ENCODE measurements at places on chromosomes 3 and 15.

- peak; percentile 71 for DNase-seq
Observed at GRCh38 chr3:63863150-63864007, at the start of the genes ATXN7 and THOC7. Gene ATXN7, plus strand, starts transcription at chr3:63863867. Its CDS starts 48,732 bp downstream, at chr3:63912599. Gene THOC7, minus strand, starts transcription at chr3:63863805. Its CDS starts 15 bp downstream, at chr3:63863790.

- DNase-seq, result no peak
Observed at GRCh38 chr3:73552700-73553099, 72.0 kb downstream of the PDZRN3 start.

GRCh38 chr3:187746442-187747281 lies 1.4 kb upstream of the BCL6 start:
- no peak for DNase-seq

GRCh38 chr3:16260046-16260445 lies 4.7 kb downstream of the DPH3 start:
- DNase-seq, result no peak

- DNase-seq, result no peak
Observed at GRCh38 chr3:113117511-113118234, 93.7 kb upstream of the BOC start.

GRCh38 chr3:1139071-1139470 lies 46.2 kb downstream of the CNTN6 start:
- DNase-seq, result no peak

DNA sequence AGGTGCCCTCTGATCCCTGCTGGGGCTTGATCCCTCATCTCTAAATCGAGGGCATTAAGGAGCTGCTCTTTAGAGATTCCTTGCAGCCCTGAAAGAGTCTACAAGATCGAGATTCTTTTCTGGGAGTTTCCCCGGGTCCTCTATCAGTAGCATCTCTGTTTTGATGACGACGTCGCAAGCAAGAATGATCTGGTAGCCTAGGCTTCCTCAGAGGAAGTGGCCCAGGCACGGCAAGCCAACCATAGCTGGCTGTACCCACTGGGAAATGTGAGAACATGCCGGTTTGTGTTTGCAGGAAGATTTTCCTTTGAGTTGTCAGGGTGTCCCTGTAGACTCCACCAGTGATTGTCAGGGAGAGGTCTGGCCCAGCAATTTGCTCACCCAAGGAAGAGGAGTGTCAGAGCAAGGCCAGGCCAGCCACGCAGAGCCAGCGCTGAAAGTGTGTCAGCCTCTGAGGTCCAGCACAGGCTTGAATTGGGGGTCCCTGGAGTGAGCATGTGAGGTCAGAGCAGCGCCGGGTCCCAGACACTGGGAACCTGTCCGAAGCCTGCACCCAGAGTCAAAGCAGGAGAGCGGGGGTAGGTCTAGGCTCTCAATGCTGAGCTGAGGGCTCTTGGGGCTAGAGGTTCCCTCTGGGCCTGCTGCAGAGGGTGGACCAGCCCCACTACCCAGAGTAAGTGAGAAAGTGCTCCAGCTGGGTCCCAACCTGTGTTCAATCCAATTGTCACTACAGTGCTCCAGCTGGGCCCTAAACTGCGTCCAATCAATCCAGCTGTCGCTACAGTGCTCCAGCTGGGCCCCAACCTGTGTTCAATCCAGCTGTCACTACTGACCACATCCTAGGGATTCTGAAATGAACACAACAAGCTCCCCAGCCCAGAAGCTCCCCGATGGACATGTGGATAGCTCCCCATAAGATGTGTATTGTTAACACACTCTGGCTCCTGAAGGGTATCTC lies 95.7 kb downstream of the CHDH start:
- peak; percentile 9 for DNase-seq

DNA sequence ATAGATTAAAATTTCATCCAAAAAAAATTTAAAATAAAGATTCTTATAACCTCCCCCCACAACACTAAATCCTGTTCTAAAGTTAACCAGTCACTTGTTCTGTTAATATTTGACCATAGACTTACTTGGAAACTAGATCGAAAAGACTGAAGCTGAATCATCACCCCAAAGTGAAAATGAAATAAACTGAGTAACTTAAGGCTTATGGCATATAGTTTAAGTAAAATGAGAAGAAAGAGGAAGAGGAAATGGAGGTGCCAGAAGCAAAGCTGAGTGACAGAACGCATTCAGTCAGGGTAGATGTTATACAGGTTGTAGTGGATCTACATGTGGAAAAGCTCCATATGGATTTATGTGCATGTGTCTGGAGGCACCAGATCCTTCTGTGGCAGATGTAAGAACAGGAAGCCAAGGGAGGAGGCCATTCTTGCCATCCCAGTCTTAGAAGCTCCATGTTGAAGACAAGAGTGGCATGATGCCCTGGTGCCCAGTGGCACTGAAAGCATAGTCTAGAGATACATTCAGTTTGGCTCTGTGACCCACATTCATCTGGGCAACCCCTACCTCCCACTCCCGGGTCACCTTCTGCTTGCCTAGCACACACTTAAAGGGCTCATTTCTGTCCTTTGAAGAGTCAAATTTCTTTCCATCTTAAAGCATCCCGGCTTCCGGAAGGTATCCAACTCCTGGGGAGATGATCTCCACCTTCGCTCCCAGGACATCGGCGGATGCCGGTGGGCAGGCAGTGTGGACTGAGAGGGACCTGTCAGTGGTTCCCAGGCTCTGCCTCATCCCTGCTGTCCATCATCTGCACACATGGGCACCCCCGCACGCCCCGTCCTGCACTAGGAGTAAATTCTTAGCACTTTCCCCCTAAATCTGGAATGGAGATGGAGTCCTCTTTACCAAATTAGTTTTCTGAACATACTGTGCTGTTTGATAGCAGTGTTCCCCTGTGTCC lies 90.8 kb downstream of the NEO1 start:
- peak; percentile 16 for DNase-seq

DNA sequence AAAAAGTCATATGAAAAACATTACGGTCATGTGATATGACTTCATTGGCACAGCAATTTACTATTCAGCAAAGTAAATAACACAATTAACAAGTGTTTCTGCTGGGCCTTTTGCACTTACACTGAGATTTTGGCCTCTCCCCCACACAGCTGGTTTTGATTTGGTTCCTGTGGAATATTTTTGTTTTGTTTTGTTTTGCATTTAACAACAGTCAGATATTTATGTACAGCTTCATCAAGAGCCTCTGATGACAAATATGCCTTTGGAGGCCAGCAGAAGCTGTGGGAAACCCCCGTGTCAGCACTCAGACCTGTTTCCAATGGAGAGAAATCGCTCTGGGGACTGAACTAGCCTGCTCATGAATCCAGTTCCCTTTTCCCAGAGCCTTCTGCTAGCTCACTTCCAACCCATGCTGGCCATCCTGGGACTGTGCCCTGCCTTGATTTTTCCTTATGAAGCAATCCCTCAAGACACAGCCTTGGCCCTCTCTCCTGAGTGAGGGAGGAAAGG lies 161.9 kb downstream of the ATG7 start:
- DNase-seq, result no peak

- no peak for DNase-seq
Observed at GRCh38 chr3:100614941-100615340, 5.5 kb downstream of the ADGRG7 start.

GRCh38 chr3:153848702-153849101 lies 272.5 kb upstream of the ARHGEF26 start:
- no peak for DNase-seq
